Left forelimb (tissue), 1 donor: ENCODE measurements at places on chromosomes 4 and X.

- no peak for DNase-seq
Measured at GRCh38 chrX:56978172-56978571, 17.2 kb downstream of the SPIN3 start.

- no peak for DNase-seq
Measured at GRCh38 chr4:52112411-52112810, 61.3 kb downstream of the SPATA18 start.

DNA sequence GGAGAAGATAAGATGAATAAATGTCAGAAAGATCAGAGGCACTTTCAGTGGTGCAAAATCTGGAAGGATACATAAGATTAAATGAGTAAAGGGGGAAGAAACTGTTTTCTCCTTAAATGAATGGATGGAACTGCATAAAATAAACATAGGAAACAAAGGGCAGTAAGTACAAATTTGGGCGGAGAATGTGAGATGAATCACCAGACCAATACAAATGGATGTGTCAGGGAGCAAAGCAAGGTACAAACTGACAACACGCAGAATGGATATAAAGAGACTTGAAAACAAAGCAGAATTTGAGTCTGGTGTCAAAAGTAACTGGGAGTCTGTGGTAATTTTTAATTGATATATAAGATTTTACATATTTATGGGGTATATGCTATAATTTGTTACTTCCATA, 175.3 kb upstream of the PCDH18 start:
- no peak for DNase-seq

DNA sequence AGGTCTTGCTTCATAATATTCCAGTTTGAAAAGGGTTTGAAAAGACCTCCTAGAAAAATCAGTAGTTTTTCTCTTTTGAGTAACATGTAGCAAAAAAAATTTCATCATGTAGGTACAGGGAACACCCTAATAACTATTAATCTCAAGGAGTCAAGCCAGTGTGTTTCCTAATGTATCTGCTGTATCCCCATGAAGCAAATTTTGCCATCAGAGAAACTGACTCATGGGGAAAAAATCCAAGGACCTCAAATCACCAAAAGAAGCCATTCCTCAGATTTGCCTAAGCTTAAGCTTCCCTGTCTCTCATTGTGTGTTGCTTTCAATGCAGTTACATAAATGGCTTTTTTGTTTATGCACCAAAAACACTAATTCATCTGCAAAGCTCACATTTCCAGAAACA, 29.7 kb downstream of the F9 start:
- no peak for DNase-seq

DNA sequence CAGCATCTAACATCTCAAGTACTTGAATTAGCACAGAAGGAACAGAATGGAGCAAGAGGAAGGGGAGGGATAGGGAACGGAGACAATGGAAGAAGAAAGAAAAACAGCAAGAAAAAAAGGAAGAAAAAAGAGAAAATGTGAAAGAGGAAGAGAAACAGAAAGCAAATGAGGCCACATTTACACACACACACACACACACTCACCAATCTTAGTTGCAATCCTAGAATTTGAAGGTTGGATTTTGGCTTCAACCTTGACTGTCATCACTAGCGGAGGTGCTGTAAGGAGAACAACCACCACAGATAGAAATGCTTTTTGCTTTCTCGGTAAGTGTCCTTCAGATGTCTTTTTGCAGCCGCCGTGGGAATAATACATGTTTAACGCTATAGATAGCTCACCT, 327.1 kb upstream of the NWD2 start:
- no peak for DNase-seq

DNA sequence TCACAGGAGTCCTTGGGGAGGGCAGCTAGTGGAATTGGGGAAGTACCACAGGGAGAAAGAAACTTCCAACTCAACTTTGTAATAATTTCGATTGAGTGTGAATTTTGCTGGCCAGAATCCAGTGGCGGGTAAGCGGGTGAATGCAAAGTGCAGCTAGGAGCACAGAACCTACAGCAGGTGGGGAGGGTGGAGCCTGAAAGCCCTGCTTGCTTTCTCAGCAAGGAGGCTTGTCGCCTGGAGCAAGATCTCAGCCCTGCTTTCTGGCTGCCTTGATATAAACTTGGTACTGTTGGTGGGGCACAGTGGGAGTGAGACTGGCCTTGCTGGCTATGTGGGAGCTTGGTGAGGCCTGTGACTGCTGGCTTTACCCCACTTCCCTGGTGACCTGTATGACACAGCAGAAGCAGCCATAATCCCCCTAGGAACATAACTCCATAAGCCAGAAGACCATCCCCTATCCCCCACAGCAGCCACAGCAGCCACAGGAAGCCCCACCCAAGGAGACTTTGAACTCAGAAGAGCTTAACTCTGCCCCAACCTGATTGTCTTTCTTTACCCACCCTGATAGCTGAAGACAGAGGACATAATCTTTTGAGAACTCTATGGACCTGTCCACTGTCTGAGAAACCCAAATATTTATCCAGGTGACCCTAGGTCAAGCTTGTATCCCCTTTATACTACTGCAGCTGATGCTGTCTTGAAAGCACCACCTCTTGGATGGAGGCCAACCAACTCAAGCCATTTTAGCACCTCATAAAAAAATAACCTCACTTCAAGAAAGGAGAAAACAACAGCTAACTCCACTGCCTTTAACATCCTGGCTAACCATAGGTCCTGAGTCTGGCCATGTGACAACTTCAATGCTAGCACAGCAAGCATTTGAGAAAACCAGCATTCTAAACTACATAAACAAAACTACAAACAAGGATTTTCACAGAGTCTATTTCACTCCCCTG, 87.2 kb upstream of the PDE5A start:
- DNase-seq, result no peak

GRCh38 chr4:183354219-183354618, 32.0 kb upstream of the CLDN24 start:
- no peak for DNase-seq

DNA sequence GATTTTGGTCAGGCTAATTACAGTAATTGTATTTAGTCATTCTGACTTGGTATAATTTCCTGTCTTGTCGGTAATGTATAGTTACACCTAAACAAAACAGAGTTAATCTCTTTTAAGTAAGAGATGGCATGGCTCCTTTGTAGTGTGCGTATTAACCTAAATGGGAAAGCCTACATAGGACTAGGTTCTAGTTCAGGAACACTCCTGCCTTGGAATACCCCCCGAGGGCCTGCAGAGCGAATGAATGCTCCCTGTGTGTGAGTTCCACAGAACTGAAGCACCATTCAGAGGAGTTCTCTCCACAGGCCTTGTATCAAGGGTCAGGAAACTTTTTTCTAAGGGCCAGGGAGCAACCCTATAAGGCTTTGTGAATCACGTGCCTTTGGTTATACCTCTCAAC, 44.9 kb upstream of the STIM2 start:
- DNase-seq, result no peak

- no peak for DNase-seq
Measured at GRCh38 chr4:1629699-1630083, 54.4 kb downstream of the FAM53A start.
